Glutamatergic neuron (in vitro differentiated cells): ENCODE measurements at places on chromosomes 1 and 21. TPM values are rescaled to one million over a fixed set of nuclear protein-coding genes. Genes with fewer than 3 reads are reported as not detected.
A peak's percentile ranks its signal among the peaks of the same experiment; 100 is the strongest.

MCOLN3 gene
- total RNA-seq = not detected

GRCh38 chr1:229894532-229894931 is 172.5 kb upstream of the GALNT2 start:
- DNase-seq = no peak

SPRR2F gene
- not detected for total RNA-seq

GRCh38 chr1:118101515-118101844 is 83.5 kb downstream of the SPAG17 start:
- no peak for DNase-seq

DNA sequence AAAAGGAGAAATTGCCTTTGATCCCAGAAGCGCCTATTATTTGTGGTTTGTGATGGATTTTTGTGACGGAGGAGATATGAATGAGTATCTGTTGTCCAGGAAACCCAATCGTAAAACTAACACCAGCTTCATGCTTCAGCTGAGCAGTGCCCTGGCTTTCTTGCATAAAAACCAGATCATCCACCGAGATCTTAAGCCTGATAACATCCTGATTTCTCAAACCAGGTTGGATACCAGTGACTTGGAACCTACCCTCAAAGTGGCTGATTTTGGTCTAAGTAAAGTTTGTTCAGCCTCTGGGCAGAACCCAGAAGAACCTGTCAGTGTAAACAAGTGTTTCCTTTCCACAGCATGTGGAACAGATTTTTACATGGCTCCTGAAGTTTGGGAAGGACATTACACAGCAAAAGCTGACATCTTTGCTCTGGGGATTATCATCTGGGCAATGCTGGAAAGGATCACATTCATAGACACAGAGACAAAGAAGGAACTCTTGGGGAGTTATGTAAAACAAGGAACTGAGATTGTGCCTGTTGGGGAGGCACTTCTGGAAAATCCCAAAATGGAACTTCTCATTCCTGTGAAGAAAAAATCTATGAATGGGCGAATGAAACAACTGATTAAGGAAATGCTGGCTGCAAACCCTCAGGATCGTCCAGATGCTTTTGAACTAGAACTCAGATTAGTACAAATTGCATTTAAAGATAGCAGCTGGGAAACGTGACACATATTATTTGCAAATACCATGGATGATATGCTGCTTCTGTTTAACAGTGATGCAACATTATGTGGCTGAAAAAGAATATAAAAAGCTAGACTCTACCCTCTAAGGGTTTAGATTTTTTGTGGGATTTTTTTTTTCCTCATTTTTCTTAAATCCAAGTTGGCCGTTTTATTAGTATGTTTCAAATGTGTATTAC is 10.5 kb downstream of the PDIK1L start:
- no peak for DNase-seq

GRCh38 chr21:34939673-34940331 is 109.3 kb downstream of the RUNX1 start:
- DNase-seq = no peak

GRCh38 chr21:38825269-38825668 is 19.5 kb downstream of the ETS2 start:
- no peak for DNase-seq

DNA sequence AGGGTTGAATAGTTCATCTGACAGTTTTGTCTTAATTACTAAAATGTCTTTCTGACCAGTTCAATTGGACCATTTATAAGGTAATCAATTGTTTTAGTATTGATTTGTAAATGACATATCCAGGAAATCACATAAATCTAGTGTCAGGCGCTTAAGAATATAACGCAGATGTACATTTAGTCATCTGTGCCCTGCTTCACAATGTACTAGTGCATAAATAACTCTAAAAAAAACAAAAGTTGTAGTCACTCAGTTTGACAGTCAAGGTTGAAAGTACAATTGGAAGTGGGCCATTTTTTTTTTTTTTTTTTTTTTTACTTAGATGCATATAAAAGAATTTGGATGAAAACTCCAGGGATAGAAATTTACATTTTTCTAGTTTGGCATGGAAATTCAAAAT is 490.4 kb downstream of the PTPRC start:
- no peak for DNase-seq

LRRC38 gene
- not detected for total RNA-seq

GRCh38 chr1:25111706-25112105 is 120.6 kb downstream of the SYF2 start:
- DNase-seq = peak; percentile 60

TMEM59 gene
- 309 TPM for total RNA-seq

- no peak for DNase-seq
Observed at GRCh38 chr1:97901017-97901658, 19.7 kb downstream of the DPYD start.

CYB561D1 gene
- 23.9 TPM for total RNA-seq

TDRD10 gene
- not detected for total RNA-seq

DNA sequence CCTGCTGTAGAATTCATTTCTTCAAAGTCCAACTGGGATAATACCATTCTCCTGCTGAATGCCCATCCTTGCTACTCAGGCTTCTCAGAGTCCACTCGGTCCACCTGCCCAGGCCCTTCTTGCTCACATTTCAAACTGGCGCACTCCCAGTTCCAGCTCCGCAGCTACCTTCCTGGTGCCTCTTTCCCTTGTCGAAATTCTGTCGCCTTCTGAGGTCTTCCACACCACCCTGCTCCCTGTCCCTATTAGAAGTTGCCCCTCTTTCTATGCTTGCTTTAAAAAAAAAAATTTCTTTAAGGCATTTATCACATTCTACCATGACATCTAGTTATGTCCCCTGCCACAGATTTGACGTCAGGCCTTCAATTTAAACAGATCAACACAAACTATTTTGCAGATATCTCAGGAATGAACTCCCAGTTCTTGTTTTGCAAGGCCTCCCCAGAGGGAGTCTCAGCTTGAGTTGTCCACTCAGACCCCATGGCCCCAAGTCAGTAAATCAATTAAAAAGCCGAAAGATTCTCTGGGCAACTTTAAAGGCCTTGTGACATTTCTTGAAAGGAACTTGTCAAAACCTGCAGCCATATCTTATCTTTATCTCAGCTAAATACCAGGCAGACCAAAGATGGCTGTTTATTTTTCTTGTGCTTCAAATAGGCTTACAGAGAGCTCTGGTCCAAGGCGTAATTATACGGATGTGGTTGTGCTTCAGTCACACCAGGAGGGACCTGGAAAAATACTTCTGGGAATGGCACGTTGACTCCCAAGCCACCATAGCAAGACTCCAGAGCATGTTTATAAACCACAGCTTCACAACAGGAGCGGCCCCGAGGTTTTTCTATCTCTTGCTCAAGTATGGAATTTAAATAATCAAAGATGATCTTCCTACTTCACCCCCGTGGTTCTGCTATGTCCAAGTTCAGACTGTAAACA is 2.2 kb downstream of the FAM89A start:
- DNase-seq = no peak

DNA sequence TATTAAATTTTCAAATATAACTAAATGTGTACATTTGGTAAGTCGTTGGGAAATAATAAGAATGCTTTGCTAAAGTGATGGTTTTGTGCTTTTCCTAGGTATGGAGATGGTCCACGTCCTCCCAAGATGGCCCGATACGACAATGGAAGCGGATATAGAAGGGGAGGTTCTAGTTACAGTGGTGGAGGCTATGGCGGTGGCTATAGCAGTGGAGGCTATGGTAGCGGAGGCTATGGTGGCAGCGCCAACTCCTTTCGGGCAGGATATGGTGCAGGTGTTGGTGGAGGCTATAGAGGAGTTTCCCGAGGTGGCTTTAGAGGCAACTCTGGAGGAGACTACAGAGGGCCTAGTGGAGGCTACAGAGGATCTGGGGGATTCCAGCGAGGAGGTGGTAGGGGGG is 47.8 kb downstream of the DHX9 start:
- DNase-seq = no peak

GRCh38 chr1:189117072-189117770 is 1360.4 kb downstream of the BRINP3 start:
- DNase-seq = no peak

KCNQ4 gene
- 0.76 TPM for total RNA-seq

DNA sequence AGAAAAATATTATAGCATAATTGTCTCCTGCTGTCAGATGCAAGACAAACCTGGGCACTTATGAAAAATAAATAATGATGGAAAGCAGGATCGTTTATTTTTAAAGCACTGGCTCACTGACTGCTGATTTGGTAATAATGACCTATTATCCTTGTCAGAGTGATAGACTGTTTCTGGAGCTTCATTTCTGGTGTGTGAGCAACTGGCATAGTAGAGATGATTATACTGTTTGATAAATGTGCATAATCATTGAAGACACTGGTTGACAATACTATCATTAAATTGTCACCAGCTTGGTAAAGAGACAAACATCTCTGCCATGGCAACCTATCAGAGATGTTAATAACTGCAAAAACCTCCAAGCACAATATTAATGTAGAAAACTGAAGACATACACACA is 179.9 kb upstream of the ZNF644 start:
- DNase-seq = no peak

FCRL1 gene
- not detected for total RNA-seq

DNA sequence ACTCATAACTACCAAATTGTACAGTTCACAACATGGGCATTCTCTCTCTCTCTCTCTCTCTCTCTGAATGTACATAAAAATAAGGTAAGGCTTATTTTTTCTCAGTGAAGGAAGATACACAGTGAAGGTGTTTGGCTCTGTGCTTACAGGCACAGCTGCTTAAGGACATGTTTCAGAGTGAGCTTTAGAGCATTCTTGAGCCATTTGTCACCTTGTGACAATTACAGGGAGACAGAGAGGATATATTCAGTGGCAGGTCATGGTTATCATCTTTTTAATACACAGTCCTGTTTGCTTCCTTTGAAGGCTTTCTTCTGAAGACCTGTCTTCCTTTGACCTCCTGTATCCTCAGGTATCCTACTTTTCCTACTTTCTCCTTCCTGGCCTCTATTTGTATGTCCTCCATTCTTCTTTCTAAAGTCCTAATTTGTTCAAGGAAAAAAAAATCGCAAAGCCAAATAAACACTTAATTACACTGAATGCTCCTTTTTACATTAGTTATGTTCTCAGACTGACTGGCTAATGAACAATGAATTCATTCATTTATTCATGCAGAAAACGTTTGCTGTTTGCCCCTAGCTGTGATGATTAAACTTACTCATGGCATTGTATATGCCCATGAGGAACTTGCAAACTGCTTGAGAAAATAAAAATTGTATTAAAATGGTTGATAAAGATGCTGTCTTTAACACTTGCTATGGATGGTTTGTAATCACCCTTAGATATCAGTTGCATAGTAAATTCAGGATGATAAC is 33.4 kb downstream of the HSD17B7 start:
- DNase-seq = no peak

DNA sequence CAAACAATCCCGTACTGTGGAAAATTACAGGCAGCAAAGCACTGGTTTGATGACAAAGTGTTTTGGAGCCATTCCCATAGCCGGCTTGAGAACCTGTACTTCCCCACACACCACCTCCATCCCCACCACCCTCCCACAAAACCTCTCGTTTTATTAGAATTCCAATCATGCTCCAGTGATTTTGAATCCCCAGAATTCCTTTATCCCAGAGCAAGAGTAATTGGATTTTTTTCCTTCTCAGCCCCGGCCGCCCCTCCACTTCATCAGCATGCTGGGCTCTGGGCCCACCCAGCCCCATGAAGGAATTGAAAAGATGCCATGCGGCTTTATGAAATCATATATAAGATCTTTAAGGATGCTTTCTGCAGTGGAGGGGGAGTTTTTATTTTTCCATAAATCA is 136.6 kb downstream of the OMA1 start:
- no peak for DNase-seq

RABGAP1L gene
- 44.1 TPM for total RNA-seq

GRCh38 chr1:150917387-150917786 is 8.8 kb upstream of the SETDB1 start:
- DNase-seq = no peak

- DNase-seq = peak; percentile 77
Observed at GRCh38 chr1:76868154-76868882, 1.0 kb downstream of the ST6GALNAC5 start.

CLCA4 gene
- total RNA-seq = not detected

GRCh38 chr1:231940701-231941100 is 314.1 kb downstream of the DISC1 start:
- DNase-seq = no peak

DNA sequence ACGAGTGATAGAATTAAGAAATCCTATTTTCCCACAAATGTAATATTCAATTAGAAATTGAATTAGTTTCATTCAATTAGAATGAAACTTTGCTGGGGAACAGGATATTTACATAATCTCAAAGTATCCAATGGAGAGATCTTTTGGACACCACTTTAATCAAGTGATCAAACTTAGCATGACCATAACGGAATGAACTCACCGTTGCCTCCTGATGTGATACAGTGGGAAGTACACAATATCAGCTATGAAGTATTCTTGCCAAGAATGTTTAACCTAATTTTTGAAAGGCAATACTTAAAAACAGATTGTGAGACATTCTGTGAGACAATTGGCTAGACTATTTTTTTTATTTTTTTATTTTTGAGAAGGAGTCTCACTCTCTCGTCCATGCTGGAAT is 16.6 kb downstream of the CDKN2C start:
- no peak for DNase-seq

WNT2B gene
- 4.0 TPM for total RNA-seq

DNA sequence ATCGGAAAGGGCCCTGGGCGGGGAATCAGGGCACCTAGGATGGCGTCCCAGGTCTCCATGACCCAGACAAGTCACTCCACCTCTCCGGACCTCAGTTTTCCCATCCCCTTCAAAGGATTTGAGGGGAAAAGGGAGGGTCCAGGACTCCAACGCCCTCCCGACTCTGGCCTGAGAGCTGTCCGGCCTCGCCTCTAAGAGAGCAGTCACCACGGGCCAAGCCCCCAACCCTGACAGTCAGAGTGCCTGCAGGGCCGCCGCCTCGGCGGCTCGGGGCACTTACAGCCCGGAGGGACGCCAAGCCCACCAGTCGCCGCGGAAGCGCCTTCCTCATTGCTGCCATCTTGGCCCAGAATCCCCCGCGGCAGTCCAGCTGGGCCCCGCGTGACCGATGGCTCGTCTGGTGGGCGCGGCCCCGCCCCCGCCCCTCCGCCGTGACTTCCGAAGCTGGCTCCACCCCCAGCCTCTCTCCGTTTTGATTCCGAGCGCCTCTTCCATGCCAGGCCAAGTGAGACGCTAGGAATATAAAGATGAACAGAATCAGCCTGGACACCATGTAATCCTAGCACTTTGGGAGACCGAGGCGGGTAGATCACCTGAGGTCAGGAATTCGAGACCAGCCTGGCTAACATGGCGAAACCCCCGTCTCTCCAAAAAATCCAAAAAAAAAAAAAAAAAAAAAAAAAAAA is at the start of gene HMGCL:
TSS of gene HMGCL (minus strand) at position 354 of the 686 bp plus-strand sequence. CDS start at position 340, 14 bp downstream.
- DNase-seq = peak; percentile 96

DNA sequence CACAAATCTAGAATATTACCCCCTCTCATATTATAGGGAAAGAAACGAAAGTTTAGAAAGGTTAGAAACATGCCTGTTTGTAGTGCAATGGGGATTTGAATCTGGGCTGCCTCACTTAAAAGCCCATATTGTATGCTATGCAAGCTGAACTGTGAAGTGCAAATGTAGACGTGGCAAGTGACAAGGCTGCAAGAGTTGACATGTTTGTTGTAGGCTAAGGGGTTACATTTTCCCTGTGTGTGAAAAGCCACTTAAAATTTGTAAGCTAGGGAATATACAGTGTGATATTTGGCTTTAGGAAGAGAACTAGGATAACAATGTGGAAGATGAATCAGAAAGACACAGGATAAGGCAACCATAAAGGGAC is 29.0 kb downstream of the WDR26 start:
- no peak for DNase-seq
